CD4-positive, alpha-beta T cell treated with Interleukin-17A for 1 hour (primary cell): ENCODE measurements at places on chromosomes 13 and 19.
A peak's percentile ranks its signal among the peaks of the same experiment; 100 is the strongest.

- DNase-seq = no peak
Measured at GRCh38 chr19:19230999-19231398, 19.2 kb downstream of the NCAN start.

- no peak for DNase-seq
Measured at GRCh38 chr13:100315522-100315921, 226.6 kb downstream of the PCCA start.

- DNase-seq = no peak
Measured at GRCh38 chr13:109875746-109876145, 89.4 kb upstream of the IRS2 start.

GRCh38 chr13:107482688-107483087 lies 732.6 kb downstream of the LIG4 start:
- DNase-seq = no peak

DNA sequence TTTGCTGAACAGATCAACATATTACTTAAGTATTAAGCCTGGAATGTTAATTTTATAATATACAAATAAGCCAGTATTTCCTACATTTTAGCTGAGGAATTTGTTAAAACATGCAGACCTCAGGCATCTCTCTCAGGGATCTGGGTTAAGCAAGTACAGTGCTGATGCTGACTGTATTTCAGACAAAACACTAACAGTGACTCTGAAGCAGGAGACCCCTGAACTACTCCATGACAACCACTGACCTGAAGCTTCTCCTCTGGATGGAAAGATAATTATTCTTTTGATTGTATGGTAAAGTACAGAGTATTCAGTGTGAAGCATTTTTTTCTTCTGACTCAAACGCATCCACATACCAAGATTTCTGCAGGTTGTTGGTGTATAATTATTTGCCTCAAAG lies 680.8 kb downstream of the LIG4 start:
- no peak for DNase-seq

DNA sequence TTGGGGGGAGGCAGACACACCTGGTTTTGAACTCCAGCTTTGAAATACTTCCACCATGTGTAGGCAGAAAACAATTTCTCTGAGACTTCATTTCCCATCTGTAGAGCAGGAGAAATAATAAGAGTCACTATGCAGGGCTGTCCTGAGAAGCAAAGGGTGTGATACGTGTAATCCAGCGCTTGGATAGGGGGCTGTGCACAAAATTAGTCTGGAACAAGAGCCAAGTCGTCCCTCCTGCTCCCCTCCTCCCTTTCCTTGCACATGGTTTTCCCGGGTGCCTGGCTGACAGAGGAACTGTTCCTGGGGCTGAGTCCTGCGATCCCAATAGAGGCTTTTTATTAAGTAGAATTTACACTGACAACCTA lies 29.6 kb upstream of the UBE2L5 start:
- DNase-seq = no peak

GRCh38 chr13:102128216-102128810 lies 273.5 kb downstream of the FGF14 start:
- no peak for DNase-seq

DNA sequence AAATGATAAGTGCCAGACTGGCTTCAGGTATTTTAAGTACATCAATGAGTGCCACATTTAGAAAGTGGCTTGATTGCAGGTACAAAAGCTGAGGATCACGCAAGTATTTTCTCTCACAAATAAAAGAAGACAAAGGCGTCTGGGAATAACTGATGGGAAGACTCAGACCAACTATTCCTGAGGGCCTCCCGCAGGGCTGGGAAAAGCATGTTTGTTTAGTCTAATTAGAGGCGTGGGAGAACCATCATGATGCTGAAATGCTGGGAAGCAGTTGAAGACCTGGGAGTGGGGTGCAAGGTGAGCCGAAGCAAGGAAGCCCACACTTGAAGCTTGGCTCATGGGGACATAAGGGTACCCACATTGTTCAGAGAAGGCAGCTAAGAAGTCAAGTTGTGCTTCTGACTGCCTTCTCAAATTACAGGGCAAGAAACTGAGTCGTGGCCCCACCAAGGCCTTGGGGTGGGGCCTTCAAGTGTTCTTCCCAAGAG lies 536.0 kb downstream of the MYO16 start:
- no peak for DNase-seq

GRCh38 chr13:37944869-37945442 lies 75.4 kb upstream of the TRPC4 start:
- DNase-seq = no peak

DNA sequence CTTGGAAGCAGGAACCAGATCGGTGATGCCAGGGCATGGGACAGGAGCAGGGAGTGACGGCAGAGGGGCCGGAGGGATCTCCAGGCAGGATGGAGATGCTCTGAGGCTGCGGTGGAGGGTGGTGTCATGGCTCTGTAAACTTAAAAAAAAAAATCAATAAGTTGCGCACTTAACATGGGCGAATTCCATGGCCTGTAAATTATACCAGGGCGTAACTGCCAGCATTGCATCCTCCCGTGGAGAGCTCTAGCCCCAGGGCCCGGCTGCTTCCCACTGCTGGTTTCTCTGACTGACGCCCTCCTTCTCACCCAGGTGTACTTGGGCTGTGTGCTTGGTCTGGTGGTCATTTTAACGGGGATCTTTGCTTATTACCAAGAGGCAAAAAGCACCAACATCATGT lies 8.7 kb downstream of the ATP12A start:
- no peak for DNase-seq

DNA sequence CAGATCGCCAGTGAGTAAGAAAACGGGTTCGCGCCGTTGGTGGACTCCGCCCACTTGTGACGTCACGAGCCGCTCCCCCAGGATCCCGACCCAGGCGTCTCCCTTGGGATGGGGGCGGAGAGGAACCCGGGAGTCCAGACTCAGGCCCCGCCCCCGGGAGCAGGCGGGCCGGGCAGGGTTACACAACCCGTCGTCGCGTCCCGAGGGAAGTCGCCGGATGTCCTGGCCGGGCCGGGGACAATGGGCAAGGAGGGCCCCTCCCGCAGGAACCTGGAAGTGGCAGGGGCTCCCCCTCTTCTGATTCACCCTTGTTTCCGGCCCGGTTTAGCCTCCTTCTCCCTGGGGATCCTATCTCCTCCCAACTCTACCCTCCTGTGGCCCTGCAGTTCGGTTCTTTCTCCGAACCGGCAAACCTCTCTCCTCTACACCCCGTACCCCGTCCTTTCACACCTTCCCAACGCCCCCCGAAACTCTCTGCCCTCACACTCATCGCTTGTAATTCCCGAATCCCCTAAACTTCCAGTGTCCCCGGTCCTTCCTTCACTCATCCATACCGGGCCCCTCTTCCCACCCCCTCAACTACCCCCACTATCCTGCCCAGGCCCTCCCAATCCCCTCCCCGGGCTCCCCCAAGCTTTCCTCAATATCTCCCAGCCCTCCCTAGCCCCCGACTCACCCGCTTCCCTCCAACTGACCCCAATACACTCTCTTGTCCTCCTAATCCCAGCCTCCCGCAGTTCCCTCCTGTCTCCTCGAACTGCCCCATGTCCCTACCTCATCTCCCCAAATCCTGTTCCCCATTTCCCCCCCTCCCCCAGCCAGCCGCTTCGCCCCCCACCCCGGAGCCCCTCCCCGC lies 20.0 kb upstream of the ERCC1 start:
- DNase-seq = peak; percentile 72

DNA sequence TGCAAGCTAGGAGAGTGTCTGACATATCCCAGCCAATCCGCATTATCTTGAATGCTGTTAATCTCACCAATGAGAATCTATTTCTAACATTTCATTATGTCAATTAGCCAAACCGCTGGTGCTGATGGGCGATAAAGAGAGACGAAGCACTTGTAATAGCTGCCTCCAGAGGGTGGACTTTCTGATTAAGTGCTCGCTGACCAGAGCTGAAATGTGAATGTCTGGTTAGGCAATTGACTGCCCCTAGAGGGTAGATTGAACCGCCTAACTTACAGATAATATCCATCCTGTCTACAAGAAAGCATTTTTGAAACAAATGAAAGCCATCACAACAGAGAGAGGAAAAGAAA lies 552 bp upstream of the GRWD1 start:
- DNase-seq = peak; percentile 60

DNA sequence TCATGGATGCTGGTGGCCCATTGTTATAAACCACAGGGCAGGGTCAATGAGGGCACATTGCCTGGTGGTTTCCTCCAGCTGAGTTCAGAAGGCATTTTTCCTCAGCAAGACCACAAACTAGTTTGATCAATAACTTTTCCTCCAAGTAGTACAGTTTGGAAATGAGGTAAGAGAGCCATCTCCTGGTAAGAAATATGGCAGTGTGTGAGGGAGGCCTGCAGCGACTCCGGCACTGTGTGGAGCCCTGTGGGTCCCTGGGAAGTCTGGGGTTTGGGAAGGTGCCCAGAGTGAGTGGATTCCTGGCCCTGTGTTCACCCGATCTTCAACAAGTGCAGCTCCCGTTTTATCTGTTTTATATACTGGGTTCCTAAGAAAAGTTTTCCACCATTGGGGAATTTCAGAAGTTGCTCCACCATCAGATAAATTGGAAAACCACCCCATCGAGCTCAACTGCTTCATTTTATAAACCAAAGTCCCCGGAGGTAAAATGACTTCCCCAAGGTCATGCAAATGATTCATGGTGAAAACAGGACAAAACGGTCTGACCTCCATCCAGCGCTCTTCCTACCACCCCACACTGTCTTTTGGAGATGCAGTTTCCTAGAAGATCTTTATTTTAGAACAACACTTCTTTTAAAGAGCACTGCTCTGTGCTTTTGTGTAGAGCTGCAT lies 148.4 kb downstream of the KATNAL1 start:
- DNase-seq = peak; percentile 74

GRCh38 chr13:88649855-88650254 lies 978.7 kb downstream of the SLITRK5 start:
- no peak for DNase-seq

GRCh38 chr13:33174931-33175330 lies 110.6 kb downstream of the STARD13 start:
- no peak for DNase-seq
